Activated naive CD4-positive, alpha-beta T cell (primary cell): ENCODE measurements at places on chromosomes 2 and 18.

GRCh38 chr18:22563164-22563583 is 145.5 kb upstream of the CTAGE1 start:
- no peak for DNase-seq

DNA sequence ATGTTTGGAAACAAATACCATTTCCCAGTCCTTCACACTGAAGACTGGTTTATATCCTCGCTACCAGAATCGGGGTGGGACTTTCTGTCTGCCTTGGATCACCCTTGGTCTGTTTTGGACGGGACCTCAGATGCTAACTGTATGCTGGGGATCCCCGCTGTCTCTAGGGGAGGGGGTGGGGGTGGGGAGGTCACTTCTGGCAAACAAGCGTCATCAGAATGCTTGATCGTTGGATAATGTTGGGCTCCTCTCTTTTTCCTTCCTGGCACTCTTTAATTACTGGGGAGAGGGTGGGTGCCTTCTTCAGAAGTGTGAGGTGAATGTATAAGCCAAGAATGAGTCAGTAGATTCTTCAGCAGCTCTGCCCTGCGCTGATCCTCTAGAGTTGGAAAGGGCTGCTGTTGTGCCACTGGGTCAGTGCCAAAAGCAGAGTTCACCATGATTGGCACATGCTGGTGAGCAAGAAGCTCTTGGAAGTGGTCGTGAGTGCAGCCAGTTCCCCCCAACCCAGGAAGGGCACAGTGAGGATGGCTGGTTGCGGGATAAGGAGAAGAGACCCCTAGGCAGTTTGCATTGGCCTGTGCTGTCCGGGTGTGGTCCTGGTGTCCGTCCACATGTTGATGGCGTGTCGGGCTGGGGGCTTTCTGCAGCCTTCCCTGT is 32.2 kb downstream of the DGKD start:
- no peak for DNase-seq

DNA sequence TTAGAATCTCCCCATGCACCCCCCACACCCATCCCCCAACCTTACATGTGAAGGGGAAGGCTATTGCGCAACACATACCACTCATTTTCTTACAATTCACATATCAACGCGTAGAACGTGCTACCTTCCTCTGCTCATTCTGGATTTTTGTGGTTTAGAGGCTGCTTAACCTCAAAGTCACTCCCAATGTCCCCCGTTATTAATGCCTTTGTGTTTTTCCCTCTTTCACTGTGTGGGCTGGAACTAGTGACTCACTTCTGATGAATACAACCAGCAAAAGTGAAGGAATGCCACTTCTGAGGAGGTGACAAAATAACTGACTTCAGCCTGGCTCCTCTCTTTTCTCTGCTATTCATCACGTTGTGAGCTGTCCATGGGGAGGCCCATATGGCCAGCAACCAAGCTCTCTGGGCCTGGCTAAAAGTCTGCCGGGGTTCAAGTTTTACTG is 342.5 kb upstream of the NXPH2 start:
- no peak for DNase-seq

DNA sequence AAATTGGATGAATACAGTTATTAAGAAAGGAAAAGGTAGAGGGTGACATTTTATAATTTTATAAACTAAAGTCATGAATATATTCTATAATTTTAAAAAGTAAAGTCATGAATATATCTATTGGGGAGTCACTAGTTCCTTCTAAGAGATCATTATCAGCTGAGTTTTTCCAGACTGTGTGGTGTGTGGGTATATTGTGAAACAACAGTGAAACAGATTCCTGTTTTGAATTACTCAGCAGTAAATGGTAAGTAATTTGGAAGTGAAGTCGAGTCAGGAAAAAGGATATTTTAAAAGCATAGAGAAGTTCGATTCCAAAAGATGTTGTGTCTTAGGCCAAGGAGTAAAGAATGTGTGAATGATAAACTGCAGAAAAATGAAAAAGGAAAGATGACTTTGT is 1018.2 kb upstream of the NXPH2 start:
- DNase-seq: no peak

DNA sequence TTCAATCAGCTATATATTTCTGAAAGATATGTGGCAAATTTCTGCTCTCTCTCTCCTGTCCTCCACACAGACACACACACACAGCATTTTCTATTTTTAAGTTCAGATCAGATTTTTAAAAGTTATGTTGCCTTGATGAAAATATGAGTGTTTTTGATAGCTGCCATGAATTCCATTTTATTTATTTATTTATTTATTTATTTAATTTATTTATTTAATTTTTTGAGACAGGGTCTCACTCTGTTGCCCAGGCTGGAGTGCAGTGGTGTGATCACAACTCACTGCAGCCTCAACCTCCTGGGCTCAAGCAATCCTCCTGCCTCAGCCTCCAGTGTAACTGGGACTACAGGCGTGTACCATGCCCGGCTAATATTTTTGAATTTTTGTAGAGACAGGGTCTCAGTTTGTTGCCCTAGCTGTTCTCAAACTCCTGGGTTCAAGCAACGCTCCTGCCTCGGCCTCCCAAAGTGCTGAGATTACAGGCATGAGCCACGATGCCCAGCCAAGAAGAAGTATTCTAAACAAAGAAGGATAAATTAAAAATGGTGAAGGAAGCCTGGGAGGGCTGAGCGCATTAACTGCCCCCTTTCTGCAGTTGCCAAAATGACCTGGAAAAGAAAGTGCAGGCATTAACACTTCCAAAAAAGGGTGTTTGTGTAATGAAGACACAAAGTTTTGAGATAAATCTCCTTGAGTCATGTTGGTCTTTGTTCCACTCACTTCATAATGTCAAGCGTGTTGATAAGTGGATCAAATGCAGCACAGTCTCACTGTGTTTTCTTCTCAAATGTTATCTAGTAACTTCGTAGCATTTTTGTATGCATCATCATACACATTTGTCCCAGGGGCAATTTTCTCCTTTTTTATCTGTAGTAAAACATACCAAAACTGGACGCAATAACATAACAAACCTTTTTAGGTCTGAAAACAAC is 11.1 kb upstream of the IMPA2 start:
- no peak for DNase-seq

DNA sequence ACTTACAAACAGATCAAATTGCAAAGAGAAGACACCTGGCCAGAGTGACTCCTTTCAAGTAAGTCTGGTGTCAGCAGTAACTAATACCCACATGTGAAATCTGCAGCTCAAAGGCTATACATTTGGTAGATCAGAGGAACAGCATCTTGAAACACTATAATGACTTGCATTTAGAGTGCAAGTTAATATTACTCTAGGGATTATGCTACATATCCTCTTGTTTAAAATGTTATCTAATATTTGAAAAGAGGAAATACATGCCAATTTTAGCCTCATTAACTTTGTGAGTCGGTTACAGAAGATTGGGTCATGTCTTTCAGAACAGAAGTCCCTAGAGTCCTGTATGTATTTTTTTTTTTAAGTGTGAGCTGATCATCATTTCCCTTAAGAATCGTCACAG is 15.2 kb downstream of the LANCL1 start:
- DNase-seq: no peak

GRCh38 chr2:238895891-238896600 is 48.2 kb downstream of the TWIST2 start:
- DNase-seq: no peak

DNA sequence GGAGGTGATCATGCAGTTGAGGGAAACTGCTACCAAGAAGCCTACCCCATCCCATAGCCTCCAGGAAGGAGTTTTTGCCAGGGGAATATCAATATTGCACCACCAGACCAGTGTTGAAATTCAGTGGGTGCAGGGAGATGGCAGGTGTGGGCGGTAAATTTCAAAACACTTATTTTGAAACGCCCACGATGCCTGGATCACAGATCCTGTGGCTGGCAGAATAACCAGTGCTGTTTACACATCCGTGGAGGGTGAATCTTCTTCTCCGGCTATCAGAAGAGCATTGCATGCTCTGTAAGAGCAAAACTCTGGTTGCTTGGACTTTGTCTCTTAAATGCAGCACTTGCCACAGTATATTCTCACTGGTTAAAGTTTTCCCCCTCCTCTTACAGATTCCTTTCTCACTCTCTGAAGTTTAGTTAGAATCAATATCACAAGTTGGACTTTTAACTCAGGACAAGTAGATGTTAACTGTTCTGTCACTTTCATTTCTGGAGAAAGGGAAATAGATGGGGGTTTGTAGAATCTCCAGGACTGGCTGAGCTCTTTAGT is 70.5 kb upstream of the ZCCHC2 start:
- no peak for DNase-seq

- no peak for DNase-seq
Measured at GRCh38 chr2:25418944-25419677, 77.4 kb upstream of the DNMT3A start.

DNA sequence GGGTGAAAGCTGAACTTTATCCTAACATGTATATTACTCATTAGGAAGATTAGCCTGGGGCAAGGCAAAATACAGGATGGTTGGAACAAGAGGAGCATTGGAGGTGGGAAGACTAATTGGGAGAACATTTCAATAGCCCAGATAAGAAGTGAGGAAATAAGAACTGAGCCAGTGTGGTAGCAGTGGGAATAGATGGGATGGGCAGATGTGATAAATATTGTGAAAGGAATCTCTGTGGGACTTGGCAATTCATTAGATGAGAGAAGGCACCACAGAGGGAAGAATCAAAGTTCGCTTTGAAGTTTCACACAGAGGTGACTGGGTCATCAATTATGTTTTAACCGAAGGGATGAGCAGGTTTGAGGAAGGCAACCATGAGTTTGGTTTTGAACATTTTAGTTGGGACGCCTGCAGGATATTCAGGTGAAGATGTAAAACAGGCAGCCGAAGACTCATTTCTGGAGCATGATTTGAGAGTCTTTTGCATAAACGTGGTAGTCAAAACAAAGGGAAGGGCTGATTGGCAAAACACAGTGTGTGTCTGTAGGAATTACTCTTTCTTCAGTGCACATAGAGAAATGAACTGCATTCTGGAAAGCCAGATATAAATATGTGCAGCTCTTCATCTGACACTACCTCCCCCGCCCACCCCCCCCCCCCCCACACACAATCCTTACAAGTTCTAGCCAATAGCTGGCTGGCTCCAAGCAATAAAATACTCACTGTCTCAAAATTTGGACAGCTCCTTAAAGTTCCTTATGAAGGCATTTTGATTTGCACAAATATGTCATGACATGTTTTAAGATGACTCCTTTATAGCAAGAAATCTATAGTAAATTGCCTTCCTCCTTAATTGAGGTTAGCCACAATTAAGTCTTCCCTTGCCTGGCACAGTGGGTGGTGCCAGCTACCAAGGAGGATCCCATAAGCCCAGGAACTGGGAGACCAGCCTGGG is 1.9 kb upstream of the SLC1A4 start:
- no peak for DNase-seq

DNA sequence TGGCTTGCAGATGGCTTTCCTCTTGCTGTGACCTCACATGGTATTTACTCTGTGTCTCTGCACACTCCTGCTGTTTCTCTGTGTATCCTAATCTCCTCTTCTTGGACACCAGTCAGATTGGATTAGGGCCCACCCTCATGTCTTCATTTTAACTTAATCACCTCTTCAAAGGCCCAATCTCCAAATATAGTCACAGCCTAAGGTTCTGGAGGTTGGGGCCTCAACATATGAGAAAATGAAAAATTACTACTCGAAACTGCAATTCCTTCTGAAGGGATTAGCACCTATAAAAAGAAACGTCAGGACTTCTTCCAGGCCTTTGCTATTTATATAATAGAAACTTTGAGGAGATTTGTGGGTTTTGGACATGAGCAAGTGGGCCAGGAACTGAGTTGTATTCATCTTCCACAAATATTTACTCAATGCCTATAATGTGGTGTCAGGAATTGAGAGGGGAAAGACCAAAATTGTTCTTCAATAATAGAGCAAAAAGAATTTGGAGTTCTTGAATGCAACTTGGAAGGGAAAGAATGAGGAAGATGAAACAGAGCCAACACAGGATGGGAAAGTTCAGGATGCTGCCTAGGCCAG is 270.0 kb upstream of the FN1 start:
- DNase-seq: no peak

GRCh38 chr2:219496825-219497494 is 1.7 kb upstream of the GMPPA start:
- DNase-seq: no peak

- DNase-seq: no peak
Measured at GRCh38 chr2:197264332-197264731, 46.2 kb downstream of the ANKRD44 start.

- DNase-seq: no peak
Measured at GRCh38 chr2:136081582-136082210, 36.3 kb downstream of the CXCR4 start.

- no peak for DNase-seq
Measured at GRCh38 chr2:1837458-1837857, 93.1 kb upstream of the PXDN start.

DNA sequence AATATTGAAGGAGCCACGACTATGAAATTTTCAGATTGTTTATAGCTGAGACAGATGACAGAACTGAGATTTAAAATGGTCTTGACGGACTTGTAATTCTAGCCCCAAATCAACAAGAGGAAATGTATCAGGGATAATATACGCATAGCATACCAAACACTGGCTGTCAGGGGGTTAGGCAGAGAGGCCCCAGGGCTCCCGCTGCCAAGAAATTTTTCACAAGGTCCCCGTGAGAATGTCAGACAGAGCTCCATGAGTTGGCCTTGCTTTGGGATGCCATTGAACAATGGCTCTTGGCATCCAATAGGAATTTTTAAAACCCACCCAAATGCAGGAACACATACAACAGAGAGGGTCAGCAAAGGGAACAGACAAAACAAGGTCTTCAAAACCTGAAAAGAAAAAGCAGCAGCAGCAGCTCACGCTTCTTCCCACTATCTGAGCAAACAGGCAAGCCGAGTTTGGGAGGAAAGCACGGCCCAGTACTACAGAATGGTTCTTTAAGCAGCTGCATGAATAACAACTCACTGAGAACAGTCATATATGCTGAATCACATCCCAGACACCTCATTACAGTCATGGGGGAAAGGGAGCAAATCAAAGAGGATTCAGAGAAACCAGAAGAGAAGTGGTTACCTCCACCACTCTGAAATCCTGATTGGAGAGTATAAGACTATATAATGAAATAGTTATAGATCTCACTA is 445.6 kb downstream of the RND3 start:
- no peak for DNase-seq

DNA sequence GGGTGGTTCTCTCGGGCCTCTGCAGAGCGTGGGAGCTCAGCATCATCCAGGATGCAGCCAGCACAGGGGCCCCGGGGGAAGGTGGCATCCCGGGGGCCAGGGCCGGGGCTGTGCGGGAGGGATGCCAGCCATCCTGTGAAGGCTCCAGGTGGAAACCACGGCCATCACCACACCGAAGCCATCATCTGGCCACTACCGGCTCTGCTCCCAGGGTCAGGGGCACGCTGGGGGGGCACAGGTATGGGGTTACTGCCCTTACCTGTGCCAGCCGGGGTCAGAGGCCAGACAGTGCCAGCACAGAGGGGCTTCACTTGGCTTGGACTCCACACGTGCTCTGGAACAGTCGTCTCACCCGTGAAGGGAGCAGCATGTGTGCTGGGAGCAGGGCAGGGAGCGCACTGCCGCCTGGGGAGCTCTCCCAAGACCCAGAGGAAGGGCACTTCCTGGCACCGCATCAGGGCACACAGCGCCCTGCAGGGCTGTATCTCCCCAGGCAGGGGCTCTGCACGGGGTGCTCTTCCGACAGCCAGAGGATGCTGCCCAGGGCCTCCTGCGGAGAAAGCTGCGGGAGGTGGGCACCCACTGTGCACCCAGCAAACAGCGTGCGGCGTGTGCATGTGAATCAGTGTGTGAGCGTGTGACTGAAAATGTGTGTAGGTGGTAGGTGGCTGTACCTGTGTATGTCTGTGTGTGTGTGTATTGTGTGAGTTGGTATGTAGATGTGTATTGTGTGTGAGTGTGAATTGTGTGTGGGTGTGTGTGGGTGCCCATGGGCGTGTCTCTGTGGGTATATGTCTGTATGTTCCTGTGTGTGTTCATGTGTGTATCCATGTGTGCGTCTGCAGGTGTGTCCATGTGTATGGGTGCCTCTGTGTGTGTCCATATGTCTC is 75.0 kb downstream of the PTGR3 start:
- DNase-seq: no peak
